GM04504 (cell line): ENCODE measurements at places on chromosomes 1 and 21.

GRCh38 chr1:161068306-161069234, 1.1 kb downstream of the ARHGAP30 start:
- DNase-seq, result no peak

DNA sequence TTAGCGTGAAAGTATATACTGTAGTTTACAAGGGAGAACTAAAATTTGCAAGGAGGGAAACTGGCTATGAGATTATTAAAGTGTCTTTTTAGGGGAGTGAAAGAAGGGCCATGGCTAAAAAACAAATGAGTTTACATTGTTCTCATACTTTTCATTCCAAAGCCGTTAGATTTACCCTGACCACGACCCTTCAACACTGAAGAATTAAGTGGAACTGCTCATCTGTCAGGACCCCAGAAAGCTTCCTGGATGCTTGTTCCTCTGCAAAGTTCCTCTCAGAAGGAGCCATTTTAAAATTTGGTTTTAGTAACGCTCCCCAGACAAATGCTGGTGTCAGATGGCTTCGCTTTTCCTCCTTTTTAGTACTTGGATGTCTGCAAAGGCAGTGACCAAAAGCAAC, 82.7 kb upstream of the ZBTB18 start:
- no peak for DNase-seq

- no peak for DNase-seq
Observed at GRCh38 chr1:51581238-51581637, 35.7 kb upstream of the OSBPL9 start.

DNA sequence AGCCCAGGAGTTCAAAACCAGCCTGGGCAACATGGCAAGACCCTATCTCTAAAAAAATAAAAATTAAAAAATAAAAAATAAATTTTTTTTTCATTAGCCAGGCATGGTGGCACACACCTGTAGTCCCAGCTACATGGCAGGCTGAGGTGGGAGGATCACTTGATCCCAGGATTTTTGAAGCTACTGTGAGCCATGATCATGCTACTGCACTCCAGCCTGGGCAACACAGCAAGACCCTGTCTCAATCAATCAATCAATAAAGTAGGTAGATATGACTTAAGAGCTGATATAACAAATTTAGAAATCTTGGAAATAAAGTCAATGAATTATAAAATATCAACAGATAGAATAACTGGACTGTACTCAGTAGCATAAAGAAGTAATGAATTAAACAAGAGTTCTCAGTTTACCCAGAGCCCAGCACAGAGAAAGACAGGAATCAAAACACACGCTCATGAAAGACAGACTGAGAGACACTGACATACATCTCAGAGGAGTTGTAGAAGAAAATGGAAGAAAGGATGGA, 69.7 kb downstream of the LRRC8C start:
- DNase-seq, result no peak

DNA sequence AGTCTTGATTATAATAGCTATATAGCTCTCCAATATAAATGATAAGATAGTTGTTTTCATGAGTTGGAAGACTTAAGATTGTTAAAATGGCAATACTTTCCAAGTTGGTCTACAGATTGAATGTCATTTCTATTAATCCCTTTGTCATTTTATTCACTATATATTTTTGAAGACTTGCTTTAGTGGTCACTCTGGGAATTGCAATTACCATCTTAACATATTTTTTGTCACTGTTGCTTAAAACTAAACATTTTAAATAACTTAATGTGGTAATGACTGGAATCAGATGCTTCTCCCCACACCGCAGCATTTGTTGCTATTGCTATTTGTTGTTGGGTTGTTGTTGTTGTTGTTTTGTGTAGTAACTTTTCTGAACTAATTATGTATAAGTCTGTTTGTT, 1592.9 kb downstream of the MRPL39 start:
- no peak for DNase-seq

DNA sequence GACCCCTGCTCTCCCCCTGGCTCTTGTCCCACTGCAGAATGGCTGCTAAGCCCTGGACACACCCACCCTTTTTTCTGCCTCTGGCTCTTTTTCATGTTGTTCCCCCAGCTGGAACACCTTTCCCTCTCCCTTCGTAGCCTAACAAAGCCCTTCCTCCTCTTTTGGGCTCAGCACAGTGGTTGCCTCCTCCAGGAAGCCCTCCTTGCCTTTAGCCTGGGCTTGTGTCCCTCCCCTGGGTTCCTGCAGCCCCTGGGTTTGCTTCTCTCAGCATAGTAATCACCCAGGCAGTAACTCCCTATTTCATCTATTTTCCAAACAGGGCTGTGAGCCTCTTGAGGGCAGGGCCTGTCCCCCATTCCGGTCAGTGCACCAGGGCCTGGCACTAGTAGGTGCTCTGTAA, 19.8 kb upstream of the ACTL8 start:
- DNase-seq, result no peak

DNA sequence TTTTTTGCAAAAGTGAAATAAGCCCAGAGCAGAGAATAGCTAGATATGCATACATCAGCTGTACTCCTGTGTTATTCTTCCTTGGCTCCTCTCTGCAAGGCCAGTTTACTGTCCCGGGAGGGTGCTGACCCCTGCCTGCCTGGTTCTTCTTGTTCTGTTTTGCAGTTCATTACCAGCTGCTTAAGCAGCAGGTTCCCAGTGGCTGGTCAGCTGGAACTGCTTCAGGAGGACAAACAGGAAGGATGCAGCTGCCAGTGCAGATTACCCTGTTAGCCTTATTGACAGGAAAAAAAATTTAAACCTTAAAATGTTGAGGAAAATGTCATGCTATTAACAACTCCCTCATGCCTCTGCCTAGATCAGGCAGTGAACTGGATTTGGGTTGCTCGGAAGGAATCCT, 16.0 kb upstream of the LRIG2 start:
- no peak for DNase-seq

DNA sequence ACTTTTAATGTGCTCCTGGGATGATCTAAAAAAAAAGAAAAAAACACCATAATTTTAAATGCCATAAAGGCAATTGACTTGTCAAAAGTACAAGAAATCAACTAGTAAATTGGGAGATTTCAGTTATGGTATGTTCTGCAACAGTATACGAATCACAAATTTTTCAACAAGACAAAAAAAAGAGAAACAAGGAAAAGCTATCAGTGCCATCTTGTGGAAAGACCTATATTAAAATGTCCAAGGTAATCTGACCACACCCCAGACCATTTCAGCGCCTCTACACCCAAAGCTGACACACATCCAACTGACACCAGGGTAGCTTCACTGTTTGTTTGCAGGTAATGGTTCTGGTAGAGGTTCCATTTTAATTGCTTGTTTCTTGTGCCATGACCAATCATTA, 5.0 kb upstream of the DUSP23 start:
- DNase-seq, result no peak

- no peak for DNase-seq
Observed at GRCh38 chr1:114490274-114490693, 20.7 kb downstream of the TRIM33 start.

- DNase-seq, result no peak
Observed at GRCh38 chr1:207852576-207853371, 58.2 kb downstream of the CD34 start.

DNA sequence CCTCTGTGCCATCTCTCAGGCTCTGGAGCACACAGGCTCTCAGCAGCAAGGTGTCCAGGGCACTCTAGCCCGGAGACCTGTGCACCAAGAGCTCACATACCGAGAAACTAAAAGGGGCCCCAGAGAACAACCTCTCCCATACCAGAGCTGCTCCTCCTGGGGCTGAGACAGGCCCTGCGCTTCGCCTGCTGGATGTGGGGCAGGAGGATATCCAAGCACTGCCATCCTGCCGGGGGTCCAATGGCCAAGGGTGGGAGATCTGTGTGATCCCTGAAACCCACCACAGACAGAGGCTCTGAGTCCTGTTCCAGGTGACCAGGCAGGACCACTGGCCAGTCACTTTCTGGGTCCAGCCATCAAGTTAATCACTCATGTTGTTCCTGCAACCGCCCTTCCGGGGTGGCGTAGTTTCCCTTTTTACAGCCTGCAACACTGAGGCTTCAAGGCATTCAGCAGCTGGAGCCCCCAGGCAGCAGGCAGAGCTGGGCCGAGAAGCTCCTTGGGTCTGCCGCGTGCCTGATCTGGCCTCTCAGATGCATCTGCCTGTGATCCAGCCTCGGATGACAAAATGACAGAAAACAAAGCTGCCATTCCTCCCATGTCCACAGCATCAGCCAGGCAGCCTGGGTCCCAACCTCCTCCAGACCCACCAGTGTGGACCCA, 36.7 kb upstream of the ACTRT2 start:
- no peak for DNase-seq

GRCh38 chr1:240193679-240194078, 102.0 kb downstream of the FMN2 start:
- DNase-seq, result no peak
